Astrocyte (in vitro differentiated cells and primary cell): ENCODE measurements at places on chromosomes 1 and 21.

- DNase-seq: no peak
Observed at GRCh38 chr1:192849011-192849410, 40.2 kb downstream of the RGS2 start.

- DNase-seq: no peak
Observed at GRCh38 chr1:199096591-199096990, 457.8 kb downstream of the PTPRC start.

DNA sequence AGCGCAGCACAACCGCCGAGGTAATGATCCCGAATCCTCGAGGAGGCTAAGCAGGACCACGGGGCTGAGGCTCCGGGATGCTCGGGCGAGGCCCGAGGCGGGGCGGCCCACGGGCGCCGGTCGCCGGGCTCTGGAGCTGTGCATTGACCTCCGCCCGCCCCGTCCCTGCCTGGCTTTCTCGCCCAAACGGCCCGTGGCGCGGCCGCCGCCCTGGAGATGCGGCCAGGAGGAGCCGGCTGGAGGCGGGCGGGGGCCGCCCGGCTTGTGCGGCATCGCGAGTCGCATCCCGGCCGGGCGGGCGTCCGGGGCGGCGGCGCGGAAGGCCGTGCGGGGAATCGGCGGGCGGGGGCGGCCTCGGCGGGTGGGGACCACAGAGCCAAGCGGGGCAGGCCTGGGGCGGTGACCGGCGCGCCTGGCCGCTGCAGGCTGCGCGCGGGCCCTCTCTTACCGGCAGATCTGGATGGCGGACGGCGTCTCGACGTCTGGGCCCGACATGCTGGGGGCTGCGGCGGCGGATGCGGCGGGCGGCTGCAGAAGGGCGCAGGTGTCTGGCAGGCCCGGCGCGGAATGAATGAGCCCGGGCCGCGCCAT is 663 bp downstream of the ACOT7 start:
- DNase-seq: no peak

DNA sequence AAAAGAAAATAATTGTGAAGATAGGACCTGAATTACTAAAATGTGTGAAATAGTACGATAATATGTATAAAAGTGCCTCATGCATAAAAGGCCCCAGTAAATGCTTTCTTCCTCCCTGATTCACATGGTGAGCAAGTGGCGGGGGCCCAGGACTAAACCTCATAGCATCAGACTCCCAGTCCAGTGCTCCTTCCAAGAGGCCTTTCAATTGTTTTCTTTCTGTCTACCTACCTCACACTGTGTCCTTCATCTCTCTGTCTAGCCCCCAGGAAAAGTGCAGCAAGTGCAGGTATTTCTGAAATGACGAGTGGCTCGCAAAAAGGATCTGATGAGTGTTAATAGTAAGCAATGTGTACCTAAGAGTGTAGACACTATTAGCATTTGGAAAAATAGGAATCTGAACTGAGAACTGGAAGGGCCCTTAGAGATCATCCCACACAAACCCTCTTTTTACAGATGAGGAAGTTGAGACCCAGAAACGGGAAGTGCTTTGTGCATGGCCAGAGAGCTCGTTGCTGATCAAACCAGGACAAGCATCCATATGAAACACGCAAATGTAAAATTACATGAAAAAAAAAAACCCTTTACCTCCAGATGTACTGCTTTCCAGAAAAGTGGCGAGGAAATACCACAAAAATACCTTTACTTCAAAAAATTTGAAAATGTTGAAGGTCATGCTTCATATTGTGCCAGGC is 118.2 kb upstream of the HOOK1 start:
- no peak for DNase-seq

DNA sequence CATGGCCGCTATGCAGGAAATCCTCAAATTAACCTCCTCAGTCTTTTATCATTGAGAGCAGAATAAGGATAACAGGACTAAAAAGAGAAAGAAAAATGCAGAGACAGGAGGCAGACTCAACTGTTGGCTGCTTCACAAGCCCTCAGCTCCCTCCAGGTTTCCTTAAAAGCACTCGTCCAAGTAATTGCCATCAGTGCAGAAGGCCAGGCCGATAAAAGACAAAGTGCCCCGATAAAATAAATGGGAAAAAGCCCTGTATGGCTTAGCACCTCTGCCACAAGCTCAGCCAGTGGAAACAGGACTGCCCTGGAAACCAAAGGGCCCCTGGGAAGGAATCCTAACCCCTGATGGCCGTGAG is 8.1 kb downstream of the S100A6 start:
- DNase-seq: no peak
